Upper lobe of right lung (tissue), 1 donor: ENCODE measurements at places on chromosomes 2 and 18. TPM values are rescaled to one million over a fixed set of nuclear protein-coding genes. Genes with fewer than 3 reads are reported as not detected.

GRCh38 chr2:12106440-12107080, 360.1 kb downstream of the LPIN1 start:
- H3K4me1 ChIP-seq: peaks cover 6% of the 10 kb centered on the region
- H3K27me3 ChIP-seq: no peaks in the 10 kb centered on the region
- no peak overlapping the region for H3K4me3 ChIP-seq
- H3K27ac ChIP-seq: no peak overlapping the region
- DNase-seq: no peak

GRCh38 chr2:192090911-192091310, 103.8 kb downstream of the TMEFF2 start:
- H3K36me3 ChIP-seq: no peaks in the 10 kb centered on the region
- no peak for DNase-seq
- H3K4me1 ChIP-seq: no peaks in the 10 kb centered on the region

- DNase-seq: no peak
- H3K36me3 ChIP-seq: no peaks in the 10 kb centered on the region
- H3K27me3 ChIP-seq: no peaks in the 10 kb centered on the region
- H3K4me3 ChIP-seq: no peak overlapping the region
Observed at GRCh38 chr2:149732730-149733290, 145.2 kb upstream of the MMADHC start.

DNA sequence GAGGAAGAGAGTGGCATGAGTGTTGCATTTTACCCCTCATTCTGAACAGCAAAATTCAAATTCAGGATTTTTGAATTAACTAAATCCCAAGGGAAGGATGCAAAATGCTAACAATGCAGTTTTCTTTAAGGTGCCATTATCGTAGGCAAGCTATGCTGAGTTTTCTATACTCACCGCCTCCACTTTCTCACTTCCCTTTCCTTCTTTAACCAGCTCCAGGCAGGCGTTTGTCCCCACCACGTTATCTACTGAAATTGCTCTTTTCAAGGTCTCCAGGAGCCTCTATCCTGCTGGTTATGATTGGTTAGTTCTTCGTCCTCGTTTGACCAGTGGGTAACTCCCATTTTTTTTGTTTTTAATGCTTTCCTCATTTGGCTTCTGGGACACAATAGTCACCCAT, 1.8 kb upstream of the CPO start:
- no peak for DNase-seq
- no peak overlapping the region for H3K4me3 ChIP-seq
- H3K4me1 ChIP-seq: no peaks in the 10 kb centered on the region
- H3K27me3 ChIP-seq: no peaks in the 10 kb centered on the region

GRCh38 chr2:100845141-100845991, 25.4 kb downstream of the NPAS2 start:
- DNase-seq: no peak
- no peaks in the 10 kb centered on the region for H3K4me1 ChIP-seq
- no peaks in the 10 kb centered on the region for H3K36me3 ChIP-seq
- no peak overlapping the region for H3K4me3 ChIP-seq
- no peak overlapping the region for H3K27ac ChIP-seq
- H3K27me3 ChIP-seq: no peaks in the 10 kb centered on the region

DNA sequence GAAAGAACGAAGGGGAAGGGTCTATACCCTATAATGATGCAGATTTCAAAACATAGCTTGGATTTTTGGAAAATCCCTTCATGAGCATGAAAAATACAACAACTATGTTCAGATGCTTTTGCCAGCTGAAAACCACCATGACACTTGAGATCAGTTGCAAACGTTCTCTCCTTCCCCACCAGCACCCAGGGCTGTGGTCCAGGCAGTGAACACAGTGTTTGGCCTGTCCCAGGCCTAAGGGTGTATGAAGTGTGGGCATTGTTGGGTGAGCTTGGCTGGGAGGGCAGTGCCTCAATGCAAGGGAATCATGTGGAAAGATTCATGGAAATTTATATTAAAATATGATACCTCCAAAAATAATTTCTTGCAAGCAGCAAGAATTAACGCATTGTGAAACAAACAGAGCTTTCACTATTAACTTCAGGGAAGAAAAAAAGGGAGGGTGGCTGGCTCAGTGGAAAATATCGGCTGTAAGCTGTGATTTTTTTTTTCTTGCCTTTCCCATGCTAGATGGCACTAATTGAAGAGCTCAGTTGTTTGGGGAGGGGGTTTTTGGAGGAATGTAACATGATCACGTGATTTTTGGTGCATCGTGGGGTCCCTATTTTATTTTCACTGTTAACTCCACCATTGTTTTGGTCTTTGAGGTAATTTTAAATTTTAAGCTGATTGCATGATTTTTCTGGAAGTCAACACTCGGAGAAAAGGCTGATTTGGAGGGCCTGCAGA, 52.0 kb downstream of the CDC42EP3 start:
- no peaks in the 10 kb centered on the region for H3K36me3 ChIP-seq
- no peaks in the 10 kb centered on the region for H3K27me3 ChIP-seq

The NRBP1 gene
- total RNA-seq: 75.8 TPM

DNA sequence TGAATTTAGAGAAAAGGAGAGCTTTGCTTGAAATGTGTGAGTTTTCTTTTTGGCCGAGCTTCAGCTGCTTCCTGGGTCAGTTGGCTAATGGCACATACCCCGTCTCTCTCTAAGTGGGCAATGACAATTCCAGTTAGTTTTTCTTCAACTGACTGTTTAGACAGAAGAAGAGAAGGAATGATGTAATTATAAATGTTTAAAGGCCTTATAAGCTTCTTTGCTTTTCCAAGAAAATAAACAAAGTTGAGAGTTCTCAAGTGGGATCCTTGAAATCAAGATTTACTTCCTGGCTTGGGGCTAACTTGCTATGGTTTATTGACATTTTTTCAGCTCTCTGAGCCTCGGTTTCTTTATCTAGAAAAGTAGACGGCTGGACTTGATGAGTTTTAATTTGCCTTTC, 794.9 kb upstream of the ACVR2A start:
- H3K4me3 ChIP-seq: no peak overlapping the region
- H3K27me3 ChIP-seq: no peaks in the 10 kb centered on the region
- DNase-seq: no peak
- H3K27ac ChIP-seq: no peak overlapping the region
- H3K4me1 ChIP-seq: peaks cover 7% of the 10 kb centered on the region

The POLR1A gene
- total RNA-seq: 26.6 TPM

The SULT1C4 gene
- 11.6 TPM for total RNA-seq

- H3K27ac ChIP-seq: no peak overlapping the region
- H3K36me3 ChIP-seq: no peaks in the 10 kb centered on the region
- no peaks in the 10 kb centered on the region for H3K4me1 ChIP-seq
- DNase-seq: no peak
Observed at GRCh38 chr2:205311201-205311600, 371.1 kb upstream of the NRP2 start.

The CIB4 gene
- total RNA-seq: not detected

GRCh38 chr2:41737888-41738287, 309.9 kb upstream of the PKDCC start:
- DNase-seq: no peak
- H3K4me1 ChIP-seq: peaks cover 7% of the 10 kb centered on the region
- H3K36me3 ChIP-seq: no peaks in the 10 kb centered on the region
- H3K27me3 ChIP-seq: no peaks in the 10 kb centered on the region
- no peak overlapping the region for H3K4me3 ChIP-seq
- H3K27ac ChIP-seq: no peak overlapping the region

The TCF7L1 gene
- 21.1 TPM for total RNA-seq

The LYPD6 gene
- 0.29 TPM for total RNA-seq

- no peaks in the 10 kb centered on the region for H3K27me3 ChIP-seq
- peaks cover 7% of the 10 kb centered on the region for H3K4me1 ChIP-seq
- no peaks in the 10 kb centered on the region for H3K36me3 ChIP-seq
- DNase-seq: no peak
- H3K27ac ChIP-seq: peak overlapping the region; percentile 4
Observed at GRCh38 chr2:29064746-29065067, 9.6 kb downstream of the PCARE start.

- H3K27ac ChIP-seq: peak within 1 kb of the TSS; percentile 19
- peaks cover 41% of the 10 kb centered on the region for H3K27me3 ChIP-seq
- peaks cover 6% of the 10 kb centered on the region for H3K4me1 ChIP-seq
- H3K36me3 ChIP-seq: no peaks in the 10 kb centered on the region
Observed at GRCh38 chr2:134718817-134719814, at the start of gene TMEM163. TSS of gene TMEM163 (minus strand) at chr2:134719000.

The SP140L gene
- 27.2 TPM for total RNA-seq

DNA sequence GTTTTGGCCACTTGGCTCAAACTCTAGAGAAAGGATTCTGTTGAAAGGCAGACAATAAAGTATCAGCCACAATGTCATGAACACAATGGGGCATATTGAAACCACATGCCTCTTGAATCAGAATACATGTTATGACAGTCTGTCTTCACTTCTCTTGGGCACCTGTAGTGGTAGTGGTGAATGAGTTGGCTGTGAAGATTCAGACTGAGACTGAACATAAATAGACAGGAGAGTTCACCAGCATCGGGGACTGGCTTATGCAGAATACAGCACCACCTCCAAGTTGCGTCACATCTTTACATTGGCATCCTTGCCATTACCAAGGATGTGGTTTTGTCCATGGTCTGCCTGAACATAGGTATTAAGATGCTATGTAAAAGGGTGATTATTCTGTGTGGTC, 336.8 kb downstream of the MYCN start:
- H3K27ac ChIP-seq: no peak overlapping the region
- DNase-seq: no peak
- no peaks in the 10 kb centered on the region for H3K36me3 ChIP-seq

DNA sequence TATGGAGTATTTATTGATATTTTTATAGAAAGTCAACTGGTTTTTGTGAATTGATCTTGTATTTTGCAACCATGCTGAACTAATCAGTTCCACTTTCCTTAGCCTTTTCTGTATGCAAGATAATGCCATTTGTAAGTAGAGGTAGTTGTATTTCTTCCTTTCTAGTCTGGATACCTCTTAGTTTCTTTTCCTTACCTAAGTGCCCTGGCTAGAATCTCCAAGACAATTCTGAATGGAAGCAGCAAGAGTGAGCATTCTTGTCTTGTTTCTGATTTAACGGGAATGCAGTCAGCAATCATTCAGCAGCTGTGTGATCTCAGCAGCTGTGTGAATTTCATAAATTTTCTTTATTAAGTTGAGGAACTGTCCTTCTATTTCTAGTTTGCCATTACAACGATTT, 73.4 kb downstream of the NRXN1 start:
- no peak for DNase-seq
- no peak overlapping the region for H3K4me3 ChIP-seq
- no peaks in the 10 kb centered on the region for H3K27me3 ChIP-seq
- no peaks in the 10 kb centered on the region for H3K4me1 ChIP-seq

The ASPRV1 gene
- total RNA-seq: 2.1 TPM

The BCL11A gene
- 10.3 TPM for total RNA-seq
